ENCODE measurements at places on chromosomes 12 and 14.

GRCh38 chr12:170371-171225 lies 43.4 kb downstream of the SLC6A12 start:
- DNase-seq = no peak

DNA sequence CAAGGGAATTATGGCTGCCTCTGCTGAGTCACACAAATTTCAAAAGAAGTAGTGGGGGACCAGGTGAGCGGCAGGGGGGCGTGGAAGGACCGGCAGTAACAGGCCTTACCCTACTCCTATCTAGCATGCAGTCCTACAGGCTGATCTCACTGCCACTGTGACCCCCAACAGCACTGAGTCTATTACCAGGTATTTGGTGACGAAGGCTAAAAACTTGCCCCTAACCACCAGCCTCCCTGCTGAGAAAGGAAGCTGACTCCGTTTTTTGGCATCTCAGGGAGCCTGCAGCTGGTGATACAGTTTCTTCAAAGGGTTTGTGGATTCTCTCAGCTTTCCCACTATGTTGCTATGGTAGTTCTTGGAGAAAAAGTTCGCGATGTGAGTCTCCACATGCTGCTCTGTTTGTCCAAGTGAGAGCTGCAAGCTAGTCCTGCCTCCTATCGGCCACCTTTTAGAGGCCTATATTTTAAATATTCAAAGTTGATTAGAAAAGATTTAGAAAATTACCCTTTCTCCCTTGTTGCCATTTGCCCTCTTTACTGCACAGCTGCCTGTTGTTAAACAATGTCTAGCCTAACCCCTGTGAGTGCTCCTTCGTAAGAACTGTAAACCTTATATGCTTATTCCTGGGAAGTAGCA lies 57.1 kb upstream of the SLCO1B1 start:
- no peak for DNase-seq

DNA sequence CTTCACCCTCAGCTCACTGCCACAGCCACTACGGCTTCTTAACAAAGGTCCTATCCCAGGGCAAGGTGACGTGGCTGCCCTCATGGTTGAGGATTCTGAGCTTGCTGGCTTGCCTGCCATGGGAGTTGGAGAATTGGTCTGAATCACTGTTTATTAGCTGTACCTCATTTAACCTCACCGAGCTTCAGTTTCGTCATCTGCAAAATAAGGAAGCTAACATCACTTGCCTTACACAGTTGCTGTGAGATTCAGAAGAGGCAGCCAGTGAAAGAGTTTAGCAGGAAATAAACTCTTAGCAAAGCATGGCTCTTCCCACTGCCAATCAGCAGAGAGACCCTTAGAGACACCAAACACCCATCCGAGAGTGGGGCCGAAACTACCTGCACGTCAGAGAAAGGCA lies 90.1 kb upstream of the KCNA1 start:
- DNase-seq = no peak

GRCh38 chr12:108690191-108690518 lies 41.2 kb downstream of the CORO1C start:
- DNase-seq = no peak

GRCh38 chr12:106736051-106736957 lies 38.2 kb upstream of the RIC8B start:
- no peak for DNase-seq

DNA sequence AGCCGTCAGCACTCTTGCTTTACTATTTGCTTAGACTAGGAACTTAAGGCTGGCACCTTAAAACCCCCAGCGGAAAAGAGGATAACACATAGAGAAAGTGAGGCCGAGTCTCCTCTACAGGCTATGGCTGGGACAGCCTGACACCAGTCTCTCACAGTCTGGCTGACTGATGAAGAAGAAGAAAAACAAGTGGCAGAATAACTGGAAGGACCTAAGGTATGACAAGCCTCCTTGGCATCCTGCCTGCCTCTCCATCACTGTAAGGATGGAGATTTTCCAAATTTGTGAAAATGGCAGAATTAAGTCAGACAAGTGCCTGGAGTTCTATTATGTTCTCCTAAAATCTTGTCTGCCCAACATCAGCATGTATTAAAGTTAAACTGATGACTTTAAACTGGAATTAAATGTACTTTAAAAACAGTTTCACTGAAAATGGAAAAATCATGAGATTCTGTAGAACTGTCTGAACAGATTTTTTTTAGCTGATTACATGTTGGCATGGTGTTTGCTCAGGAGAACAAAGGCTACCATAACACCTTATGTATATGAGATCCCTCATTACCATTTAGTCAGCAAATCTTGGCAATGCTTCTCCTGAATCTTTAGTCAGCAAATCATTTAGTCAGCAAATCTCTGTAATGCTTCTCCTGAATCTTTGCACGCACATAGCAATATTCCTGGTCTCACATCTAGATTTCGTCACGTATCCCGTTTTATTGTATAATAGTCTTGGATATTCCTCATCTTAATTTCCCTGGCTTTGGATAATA lies 140.3 kb upstream of the AEBP2 start:
- DNase-seq = no peak

Measured in skin of body (tissue), 3 donors.